ENCODE measurements at places on chromosomes 6 and 20.

DNA sequence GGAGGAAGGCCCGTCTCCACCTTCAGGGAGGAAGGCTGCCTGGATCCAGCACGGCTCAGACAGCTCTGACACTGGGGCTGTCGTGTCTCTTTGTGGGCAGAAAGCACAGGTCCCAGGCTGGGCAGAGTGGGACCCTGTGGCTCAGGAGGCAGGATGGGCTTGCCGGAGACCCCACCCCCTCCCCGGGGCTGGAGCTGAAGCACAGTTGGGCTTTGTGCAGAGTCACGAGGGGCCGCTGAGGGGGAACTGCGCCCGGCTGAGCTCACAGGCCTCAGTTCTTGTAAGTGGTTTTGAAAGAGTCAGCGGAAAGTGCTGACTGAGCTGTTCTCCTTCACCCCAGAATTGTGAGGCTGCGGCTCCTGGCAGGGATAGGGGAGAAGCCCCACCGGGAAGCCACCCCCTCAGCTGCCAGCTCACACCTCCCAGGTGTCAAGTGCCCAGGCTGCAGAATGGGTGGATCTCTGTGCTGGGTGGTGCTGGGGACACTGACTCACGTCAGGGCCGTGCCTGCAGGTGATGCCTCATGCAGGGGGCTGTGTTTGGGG lies 145.5 kb upstream of the RNF24 start:
- DNase-seq: peak; percentile 75

DNA sequence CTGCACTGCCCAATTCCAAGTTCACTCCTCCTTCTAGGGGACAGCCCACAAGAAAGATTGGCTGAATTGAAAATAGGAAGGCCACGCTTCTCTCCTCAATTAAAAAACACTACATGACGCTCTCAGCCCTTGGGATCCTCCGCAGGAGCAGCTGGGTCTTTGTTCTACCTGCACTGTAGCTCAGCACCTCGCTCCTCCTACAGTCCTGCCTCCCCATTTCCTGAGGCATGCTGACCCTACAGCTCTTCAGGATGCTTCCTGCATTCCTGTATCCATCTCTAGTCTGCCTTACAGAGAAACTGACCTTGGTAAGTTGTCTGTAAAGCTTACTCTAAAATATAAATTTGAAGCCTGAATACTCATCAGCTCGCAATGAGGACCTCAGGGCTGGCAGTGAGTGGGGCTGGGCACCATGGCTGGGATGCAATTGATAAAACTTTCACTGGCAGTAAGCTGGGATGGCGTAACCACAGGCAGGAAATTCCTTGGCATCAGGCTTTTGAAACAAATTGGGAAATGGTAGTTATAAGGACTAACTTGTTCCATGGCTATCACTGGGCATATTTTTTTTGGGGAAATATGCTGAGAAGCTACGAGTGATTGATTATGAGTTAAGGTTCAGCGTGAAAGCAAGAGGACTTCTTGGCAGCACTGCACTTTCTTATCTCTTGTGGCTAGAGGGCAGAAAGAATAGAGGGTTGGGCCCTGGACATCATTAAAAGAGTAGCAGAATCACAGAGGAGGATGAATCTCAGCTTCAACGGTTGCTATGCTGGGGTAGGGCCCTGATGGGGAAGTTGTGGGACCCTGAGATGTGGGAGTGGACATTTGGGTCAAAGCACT lies 11.7 kb upstream of the SIRPB1 start:
- DNase-seq: no peak

GRCh38 chr20:50930976-50931305 lies 296 bp downstream of the ADNP start:
- DNase-seq: no peak

GRCh38 chr20:20849161-20849560 lies 136.7 kb upstream of the RALGAPA2 start:
- DNase-seq: no peak

DNA sequence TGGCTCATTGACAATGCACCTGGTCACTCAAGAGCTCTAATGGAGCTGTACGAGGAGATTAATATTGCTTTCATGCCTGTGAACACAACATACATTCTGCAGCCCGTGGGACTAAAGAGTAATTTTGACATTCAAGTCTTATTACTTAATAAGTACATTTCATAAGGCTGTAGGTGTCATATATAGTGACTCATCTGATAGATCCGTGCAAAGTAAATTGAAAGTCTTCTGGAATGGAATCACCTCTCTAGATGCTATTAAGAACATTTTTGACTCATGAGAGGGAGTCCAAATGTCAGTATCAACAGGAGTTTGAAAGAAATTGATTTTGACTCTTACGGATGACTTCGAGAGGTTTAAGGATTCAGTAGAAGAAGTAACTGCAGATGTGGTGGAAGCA lies 267.9 kb downstream of the CLVS2 start:
- DNase-seq: peak; percentile 65

GRCh38 chr6:163344411-163344810 lies 70.1 kb upstream of the QKI start:
- DNase-seq: no peak

DNA sequence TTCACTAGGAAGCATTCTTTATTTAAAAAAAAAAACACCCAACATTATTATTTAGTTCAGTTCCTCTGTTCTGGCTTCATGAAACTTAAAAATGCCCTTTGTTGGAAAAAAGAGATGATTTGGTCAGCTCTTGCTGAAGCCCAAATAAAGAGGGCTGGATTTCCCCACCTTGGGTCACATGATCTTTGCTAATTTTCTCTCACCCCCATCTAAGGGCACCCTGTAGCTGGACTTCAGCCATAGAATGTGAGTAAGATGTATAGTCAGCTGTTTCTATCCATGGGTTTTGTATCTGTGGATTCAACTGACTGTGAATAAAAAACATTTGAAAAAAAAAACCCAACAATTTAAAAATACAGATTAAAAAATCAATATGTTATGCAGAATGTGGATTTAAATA lies 213.9 kb upstream of the SULF2 start:
- no peak for DNase-seq

GRCh38 chr6:83976037-83976755 lies 57.4 kb upstream of the MRAP2 start:
- DNase-seq: no peak

GRCh38 chr6:37088897-37089296 lies 81.1 kb upstream of the PIM1 start:
- no peak for DNase-seq

GRCh38 chr6:69768664-69769063 lies 28.1 kb downstream of the LMBRD1 start:
- no peak for DNase-seq

GRCh38 chr20:25117990-25118389 lies 36.0 kb upstream of the VSX1 start:
- DNase-seq: no peak

DNA sequence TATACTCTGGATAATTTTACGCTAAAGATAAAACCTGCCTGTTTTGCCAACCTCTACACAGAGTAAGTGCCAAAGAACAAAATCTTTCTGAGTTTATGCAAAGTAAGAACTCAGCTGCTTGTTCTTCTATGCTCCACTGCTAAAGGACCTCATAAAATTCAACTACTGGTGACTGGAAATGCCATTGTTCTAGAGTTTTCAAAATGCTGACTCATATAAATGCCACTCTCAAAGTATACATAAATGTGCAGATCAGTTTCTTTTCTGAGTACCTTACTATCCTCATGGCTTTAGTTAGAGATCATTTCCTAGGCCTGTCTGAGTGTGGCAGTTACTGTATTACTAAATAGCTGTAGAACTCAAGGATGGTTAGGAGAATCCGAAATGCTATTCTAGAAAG lies 45.6 kb downstream of the LYRM4 start:
- no peak for DNase-seq

DNA sequence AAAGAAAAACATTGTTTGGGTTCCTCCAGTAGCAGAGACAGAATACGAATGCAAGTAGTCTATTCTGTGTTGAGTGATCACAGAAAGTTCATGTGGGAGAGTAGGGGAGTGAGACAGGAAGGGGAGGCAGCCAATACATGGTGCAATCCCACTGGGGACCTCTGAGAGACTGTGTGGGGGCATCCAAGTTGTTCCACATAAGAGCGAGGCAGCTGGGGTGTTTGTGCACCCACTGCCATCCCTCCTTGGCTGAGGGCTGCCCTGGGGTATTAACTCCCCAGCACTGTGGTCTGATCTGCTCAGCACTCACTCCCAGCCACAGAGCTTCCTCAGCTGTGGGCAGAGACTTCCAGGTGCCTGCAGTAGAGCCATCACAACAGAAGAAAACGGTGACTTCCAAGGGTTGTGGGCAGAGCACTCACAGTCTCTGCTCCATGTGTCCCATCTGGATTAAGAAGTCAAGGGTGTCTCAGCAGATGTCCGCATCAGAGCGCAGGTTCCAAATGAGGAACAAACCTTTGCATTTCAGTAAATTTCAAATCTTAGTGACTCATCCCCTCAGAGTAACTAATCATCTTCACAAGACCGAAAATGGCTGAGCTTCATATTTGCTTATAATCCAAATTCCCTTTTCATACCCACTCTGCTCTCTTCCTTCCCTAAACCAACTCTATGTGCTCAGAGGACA lies 101.9 kb upstream of the NAA20 start:
- DNase-seq: no peak

Measured in epithelial cell of esophagus (primary cell).